Activated CD4-positive, alpha-beta T cell treated with anti-CD3 and anti-CD28 coated beads, Interleukin-2, amount 50 U/mL, for 4 hours (primary cell): ENCODE measurements at places on chromosomes 1 and 21.

DNA sequence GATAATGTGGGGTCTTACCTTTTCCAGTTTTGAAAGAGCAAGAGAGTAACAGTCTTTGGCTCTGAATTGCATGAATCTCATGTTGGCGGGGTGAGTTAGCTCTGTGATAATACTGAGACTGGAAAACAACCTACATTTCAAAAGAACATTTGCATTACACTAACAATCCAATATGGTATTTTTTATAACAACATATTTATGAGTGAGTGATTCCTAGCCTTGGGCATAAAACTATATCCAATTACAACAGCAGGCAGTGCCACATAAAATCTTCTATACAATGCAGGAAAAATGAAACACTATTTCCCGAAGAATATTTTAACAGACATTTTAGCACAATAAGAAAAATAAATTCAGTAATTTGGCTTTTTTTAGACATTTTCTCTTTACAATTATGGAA lies 303.0 kb downstream of the KCNT2 start:
- no peak for DNase-seq

GRCh38 chr1:96291468-96291867 lies 430.1 kb upstream of the PTBP2 start:
- DNase-seq: no peak

- DNase-seq: no peak
Observed at GRCh38 chr21:29164323-29164942, 34.0 kb downstream of the MAP3K7CL start.

- DNase-seq: peak; percentile 27
Observed at GRCh38 chr1:52697795-52698674, at the start of gene COA7. COA7 (minus strand) TSS chr1:52698347; CDS start chr1:52698326, 21 bp downstream.

GRCh38 chr1:215119056-215119455 lies 36.5 kb downstream of the KCNK2 start:
- no peak for DNase-seq

GRCh38 chr1:93180723-93181613 lies at the start of gene CCDC18:
CCDC18 (plus strand) TSS chr1:93180724; CDS start chr1:93183362, 2,638 bp downstream.
- DNase-seq: peak; percentile 48

- DNase-seq: no peak
Observed at GRCh38 chr1:227370533-227371254, 52.4 kb upstream of the CDC42BPA start.

GRCh38 chr1:116312681-116313069 lies 60.4 kb upstream of the ATP1A1 start:
- DNase-seq: no peak

- no peak for DNase-seq
Observed at GRCh38 chr1:217134857-217135568, 411.8 kb upstream of the ESRRG start.

DNA sequence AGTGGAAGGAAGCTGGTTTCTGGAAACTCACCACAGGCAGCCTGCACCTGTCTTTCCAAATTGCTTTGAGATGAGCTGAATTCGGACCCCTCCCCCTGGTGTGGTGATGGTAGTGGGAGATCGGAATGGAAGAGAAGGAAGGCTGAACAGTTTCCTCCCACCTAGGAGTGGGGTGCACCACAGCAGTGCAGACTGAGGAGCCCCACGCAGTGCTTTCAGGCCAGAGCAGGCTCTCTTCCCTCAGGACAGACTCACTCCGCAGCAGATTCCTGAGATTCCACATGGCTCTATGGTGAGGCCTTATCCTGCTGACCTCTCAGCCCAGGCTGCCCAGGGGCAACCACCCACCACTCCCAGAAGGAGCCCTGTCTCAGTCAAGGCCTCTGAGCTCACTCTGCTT lies 80.9 kb downstream of the ATP1A1 start:
- no peak for DNase-seq

DNA sequence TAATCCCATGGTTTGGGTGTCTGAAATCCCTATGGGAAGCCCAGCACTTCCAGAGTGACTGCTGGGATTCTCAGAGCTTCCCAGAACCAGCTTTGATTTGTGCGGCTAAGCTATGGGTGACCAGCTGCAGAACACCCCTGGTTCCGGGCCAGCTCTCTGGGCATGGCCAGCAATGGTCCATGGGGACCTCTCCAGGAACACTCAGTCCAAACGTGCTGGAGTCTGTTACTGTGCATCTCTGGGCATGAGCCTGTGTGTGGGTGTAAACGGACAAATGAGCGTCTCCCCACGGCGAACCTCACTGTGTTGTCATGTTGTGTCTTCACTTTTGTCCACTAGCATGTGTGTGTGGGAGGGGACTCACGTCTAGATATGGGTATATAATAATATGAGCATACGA lies 54.4 kb downstream of the MAB21L3 start:
- DNase-seq: no peak

DNA sequence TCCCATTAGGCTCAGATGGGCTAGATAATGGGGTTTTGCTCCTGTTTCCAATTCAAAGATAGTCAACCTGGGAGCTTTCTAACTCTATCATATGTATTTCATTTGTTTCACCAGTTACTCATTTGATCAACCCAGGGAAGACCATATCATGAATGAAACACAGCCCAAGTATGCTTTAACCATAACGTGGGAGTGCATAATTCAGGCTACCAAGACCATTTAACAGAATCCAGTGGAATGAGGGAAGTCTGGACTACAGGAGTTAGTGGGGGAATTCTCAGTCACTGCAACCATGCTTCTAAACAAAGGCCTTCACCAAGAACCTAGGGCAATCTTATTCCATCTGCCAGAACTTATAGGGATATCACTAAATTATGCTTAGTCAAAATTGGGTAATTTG lies 15.0 kb upstream of the SLC16A1 start:
- DNase-seq: no peak

- no peak for DNase-seq
Observed at GRCh38 chr1:233005156-233005555, 54.7 kb downstream of the NTPCR start.

DNA sequence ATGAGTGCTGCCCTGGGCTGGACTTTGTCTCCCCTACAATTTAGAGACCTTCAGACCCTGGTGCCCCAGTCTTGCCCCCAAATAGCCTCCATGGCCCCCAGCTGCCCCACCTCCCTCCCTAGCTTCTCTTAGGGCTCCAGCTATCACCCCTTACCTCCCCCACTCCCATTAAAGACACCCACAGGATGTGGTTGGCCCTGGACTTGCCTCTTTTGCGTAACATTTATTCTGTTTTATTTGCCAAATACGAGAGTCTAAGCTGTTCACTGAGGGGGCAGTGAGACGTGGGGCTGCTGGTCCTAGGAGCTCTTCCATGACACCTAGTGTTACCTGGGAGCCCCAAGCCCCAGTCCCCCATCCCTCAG lies 4.5 kb downstream of the ZC3H12A start:
- DNase-seq: no peak

- no peak for DNase-seq
Observed at GRCh38 chr1:100250264-100250663, 630 bp upstream of the DBT start.

DNA sequence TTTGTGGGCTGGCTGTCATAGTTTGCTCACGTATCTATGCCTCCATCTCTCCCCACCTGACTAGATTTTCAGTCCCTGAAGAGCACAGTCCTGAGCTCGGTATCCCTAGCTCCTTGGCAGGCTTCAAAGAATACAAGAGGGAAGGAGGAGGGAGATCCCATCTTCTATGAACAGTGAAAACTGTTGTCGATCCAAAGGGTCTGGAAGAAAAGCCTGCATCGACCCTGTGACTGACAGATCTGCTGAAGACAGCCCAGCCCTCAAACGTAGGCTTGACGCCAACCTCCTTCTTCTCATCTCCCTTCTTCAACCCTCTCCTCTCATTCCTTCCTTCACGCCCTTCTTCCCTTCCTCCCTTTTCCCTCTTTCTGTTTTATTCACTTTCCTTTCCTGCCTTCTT lies 13.3 kb upstream of the ADORA1 start:
- DNase-seq: no peak

- DNase-seq: no peak
Observed at GRCh38 chr1:111856411-111857185, 100.9 kb downstream of the DDX20 start.

DNA sequence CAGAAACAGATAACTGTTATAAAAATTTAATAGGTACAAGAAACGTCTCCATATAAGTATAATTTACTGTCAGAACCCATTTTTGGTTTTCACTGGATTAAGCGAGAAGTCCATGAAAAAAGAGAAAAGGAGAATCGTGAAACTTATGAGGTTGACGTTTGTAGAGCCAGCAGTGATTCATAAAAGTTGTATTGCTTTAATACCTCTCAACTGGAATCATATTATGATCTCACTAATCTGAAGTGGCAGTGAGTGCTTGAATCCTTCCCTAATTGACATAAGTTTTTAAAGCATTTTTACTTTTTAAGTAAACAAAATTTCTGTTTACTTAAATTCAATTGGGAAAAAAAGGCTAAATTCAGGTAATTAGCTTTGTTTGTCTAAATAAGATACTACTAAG lies 315.3 kb downstream of the TPR start:
- DNase-seq: no peak
